ENCODE measurements at places on chromosomes 6 and 20.

- DNase-seq = no peak
These were observed 1.2 kb downstream of the MAK start for GRCh38 chr6:10837009-10837621.

- DNase-seq = no peak
These were observed 481.2 kb downstream of the HAO1 start for GRCh38 chr20:7459083-7459482.

DNA sequence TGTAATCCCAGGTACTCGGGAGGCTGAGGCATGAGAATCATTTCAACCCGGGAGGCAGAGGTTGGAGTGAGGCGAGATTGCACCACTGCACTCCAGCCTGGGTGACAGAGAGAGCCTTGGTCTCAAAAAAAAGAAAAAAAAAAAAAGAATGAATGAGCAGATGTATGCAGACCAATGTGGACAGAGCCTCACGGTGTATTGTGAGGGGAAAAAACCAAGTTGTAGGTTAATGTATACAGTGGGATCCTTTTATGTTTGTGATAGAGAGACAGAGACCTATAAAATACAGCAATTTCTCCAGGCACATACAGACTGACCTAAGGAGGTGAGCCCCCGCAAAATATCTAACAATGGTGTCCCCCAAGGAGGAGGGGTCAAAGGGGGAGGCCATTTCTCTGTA lies 11.7 kb downstream of the TGM2 start:
- no peak for DNase-seq

- peak; percentile 10 for DNase-seq
These were observed 102.8 kb downstream of the PREP start for GRCh38 chr6:105300090-105300489.

- no peak for DNase-seq
These were observed 656.6 kb downstream of the KIF16B start for GRCh38 chr20:15916623-15917022.

- DNase-seq = no peak
These were observed 124.1 kb upstream of the RPS6KA2 start for GRCh38 chr6:166751051-166751595.

DNA sequence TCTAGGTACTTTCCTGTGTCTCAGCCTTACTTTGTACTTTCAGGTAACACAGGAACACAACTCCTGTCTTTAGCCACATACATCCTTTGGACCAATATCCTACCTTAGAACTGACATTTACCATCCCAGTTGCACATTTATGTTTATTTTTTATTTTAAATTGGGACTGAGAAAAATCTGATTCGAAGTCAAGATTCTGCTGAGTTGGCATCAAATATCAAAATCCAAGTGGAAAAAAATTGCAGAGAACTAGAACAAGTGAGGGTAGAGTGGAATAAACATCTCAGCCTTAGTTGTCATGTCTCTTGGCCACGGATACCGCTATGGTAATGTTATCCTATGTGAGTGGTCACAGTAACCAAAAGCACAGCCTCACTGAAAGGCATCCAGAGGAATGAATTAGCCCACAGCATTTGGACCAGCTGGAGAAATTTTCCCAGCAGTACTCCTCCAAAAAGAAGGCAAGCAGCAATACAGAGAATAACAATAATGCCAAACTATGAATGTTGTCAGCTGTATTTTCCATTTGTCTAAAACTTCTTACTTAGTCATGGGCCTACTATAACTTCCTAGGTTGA lies 17.6 kb upstream of the EYA4 start:
- no peak for DNase-seq

GRCh38 chr6:157099912-157100593 lies 223.3 kb downstream of the TMEM242 start:
- DNase-seq = no peak

GRCh38 chr20:38298768-38299288 lies 5.1 kb upstream of the BPI start:
- peak; percentile 60 for DNase-seq

DNA sequence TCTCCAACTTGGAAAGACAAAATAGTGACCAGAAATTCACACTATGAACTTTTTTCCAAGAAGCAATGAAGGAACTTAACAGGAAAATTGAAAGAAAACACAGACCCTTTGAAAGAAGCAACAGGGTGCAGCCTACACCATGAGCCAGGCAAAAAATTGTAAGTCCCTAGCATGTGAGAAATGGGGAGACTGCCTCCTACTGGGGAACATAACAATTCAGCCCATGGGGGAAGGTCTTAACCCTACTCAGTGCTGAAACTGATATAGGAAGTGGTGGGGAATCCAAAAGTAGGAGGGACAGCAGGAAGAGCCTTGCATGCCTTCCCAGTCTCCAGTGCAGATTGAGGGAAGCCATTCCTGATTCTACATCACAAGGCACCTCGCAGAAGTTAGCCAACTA lies 235.1 kb upstream of the UFL1 start:
- DNase-seq = no peak

DNA sequence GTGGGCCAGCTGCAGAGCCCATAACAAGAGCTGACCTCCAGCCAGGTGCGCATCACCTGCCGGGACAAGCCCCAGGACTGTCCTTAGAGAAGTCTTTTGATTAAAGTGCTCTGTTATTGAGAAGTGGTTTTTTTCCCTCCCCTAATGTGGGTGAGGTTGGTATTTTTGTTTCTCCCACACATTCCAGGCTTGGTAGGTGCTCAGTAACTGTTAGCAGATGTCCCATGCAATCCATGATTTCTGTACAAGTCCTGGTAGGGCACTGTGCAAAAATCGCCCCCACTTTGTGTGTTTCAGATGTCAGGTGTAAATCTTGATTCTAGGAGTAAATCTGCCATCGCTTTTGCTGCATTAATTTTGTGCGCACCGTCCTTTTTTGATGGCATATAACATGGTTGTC lies 4.7 kb downstream of the FAM210B start:
- no peak for DNase-seq

GRCh38 chr20:39004508-39004907 lies 42.4 kb downstream of the DHX35 start:
- DNase-seq = no peak

DNA sequence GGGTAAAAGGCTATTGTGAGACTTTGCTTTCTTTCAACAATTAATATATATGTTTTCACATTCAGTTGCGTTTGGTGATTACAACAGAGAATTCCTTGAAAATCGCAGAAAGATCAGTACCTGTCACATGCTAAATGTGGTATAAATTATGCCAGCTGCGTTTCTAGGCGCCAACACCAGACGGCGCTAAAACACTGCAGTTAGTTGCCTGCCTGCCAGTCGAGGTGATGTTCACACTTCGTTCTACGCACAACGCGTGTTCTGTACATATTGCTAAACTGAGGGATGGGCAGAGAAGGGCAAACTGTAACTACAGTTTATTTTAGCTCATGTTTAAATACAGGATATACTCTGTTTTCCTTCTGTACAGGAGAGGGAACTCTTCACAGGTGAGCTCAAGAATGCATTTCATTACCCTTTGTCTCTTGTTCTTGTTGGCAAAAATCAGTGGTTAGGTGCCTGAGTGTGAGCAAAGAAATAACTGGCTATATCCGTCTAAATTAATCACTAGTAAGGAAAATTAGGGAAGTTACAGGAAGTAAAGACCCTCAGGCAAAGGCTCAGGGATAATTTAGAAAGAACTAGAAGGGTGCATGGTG lies 100.1 kb upstream of the RGS17 start:
- peak; percentile 70 for DNase-seq

DNA sequence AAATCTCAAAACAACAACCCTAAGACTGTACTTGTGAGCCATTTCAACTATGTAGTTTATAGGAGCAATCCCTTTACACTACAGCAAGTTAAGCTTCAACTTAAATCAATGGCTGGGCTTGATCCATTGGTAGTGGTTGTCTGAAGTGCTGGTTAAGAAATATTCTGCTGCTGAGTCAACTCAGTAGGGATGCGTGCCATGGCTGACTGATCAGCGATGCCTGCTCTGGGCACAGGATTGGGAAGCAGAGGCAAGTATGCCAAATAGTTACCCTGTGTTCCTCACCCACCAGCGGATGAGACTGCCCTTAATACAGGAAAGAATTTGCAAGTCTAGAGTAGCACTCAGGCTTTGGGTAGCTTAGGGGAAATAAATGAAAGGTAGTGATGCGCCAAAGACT lies 41.5 kb downstream of the GCM1 start:
- DNase-seq = peak; percentile 52

DNA sequence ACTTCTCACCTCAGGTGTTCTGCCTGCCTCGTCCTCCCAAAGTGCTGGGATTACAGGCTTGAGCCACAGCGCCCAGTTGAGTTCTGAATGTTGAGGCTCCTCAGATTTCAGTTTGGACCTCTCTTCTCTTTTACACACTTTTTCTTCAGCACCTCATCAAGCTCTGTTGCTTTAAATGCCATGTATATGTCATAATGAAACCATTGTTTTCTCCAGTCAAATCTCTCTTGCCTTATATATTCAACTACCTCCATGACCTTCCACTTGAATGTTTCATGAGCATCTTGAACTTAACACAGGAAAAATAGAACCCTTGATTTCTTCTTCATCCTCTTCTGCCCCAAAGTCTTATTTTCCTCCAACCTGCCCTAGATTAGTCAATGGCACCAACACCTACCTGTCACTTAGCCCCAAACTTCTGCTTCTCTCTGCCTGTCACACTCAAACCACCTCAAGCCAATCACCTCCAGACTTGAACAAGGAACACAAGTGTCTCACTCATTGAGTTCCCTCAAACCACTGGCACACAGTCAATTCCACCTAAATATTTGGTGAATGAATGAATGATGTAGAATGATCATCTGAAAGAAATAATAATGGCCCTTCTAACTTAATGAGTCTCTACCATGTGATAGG lies 161.0 kb upstream of the SGK1 start:
- no peak for DNase-seq

DNA sequence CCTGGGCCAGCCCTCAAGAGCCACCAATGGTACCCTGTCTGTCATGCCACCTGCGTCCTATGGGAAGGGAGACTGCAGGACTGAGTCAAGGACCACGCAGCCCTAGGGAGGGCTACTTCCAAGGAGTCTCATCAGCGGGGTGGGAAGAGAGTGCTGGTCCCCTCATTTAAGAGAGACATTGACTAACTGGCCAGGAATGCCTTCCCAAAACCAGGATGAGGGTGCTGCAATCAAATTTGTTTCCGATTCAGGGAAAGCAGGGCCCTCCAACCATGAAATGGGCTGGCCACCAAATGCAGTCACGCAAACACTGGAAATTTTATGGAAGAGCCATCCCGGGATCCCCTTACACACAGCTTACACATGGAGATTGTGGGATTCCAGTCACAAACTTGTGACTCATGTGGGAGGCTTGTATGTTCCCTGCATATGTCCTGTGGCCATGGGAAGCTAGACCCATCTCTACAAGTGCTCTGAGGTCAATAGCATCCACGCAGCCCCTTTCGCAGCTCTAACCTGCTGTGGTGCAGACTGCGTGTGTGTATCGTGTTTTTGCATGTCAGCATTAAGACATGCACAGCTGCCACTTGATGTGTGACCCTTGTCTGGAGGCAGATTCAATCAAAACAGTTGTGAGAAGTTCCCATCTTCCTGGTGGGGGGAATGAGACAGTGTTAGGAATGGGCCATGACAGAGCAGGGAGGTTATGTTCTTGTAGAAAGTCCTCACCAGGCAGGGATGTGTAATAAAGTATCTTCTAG lies 53.0 kb upstream of the CST7 start:
- no peak for DNase-seq

DNA sequence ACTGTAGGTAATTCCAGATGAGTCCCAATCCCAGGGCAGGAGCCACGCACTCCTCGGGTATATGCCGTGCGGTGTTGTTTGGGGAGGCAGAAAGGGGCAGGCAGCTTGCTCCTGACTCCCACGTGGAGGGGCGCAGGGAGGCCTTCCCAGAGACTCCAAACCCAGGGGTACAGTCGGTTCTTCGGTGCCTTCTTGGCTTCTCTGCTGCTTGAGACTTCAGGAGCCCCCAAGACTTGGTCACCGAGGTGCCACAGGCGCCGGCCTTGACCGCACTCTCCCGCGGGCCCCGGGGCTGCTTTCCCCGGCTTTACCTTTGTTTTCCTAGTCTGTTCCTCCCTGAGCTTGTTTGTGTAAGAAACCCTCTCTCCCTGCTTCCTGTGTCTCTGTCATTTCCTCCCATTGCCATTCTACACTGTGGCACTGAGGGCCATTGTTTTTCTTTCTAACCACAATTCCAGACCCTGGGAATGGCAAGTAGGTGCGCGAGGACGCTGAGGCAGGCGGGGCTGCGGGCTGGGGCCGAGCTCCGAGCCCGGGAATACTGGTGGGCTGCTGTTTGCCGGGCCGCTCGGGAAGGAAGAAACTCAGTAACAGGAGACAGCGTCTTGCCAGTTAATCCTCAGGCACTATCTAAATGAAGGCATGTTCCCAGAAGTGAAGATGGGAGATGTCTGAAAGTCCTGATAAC lies 215.6 kb upstream of the HEY2 start:
- no peak for DNase-seq

GRCh38 chr20:48843057-48843806 lies 15.4 kb upstream of the PREX1 start:
- peak; percentile 25 for DNase-seq

DNA sequence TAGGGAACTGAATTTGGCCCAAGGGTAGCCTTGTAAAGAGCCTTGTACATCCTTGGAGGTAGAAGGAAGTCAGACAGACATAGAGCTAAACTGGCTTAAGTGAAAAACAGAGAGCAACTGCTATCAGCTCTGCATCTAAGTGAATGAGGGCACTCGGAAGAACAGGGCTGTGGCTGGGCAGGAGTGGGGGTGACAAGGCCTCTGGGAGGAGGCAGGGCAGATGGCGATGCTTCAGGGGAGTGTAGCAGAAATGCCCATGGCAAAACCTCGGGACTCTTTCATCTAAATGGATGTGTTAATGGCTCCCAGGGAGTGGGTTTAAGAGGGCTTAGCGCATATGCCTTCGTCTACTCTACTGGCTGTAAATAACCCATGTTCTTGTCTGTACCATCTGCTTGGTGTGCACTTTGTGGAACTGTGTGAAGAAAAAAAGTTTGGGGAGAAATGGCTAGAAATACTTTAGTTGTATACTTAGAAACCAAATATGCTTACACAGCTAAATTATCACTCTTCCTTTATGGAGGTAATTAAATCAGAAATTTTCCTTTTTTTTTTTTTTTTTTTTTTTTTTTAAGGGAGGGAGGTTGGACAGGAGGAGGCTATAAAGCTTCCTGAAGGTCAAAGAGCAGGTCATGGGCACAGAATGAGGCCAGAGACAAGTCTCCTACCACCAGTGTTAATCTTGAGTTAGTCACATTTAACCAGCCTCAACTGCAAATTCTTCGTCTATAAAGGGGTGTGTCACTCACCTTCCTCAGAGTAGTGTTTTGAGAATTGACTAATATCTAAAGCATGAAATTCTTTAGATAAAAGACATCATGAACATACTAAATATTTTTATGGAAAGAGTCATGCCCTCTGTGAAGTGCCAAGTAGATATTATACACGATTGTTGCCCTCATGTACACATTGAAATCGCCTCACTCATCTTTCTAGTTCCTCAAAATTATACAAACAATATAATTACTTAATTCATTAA lies 60.9 kb downstream of the FYN start:
- DNase-seq = no peak

Data from fibroblast of mammary gland (primary cell).